ENCODE measurements at places on chromosomes 2 and 18.

- DNase-seq, result no peak
These were observed 254.0 kb upstream of the DSEL start for GRCh38 chr18:67770520-67770919.

GRCh38 chr2:23385748-23386338, 864 bp downstream of the KLHL29 start:
- DNase-seq, result no peak

DNA sequence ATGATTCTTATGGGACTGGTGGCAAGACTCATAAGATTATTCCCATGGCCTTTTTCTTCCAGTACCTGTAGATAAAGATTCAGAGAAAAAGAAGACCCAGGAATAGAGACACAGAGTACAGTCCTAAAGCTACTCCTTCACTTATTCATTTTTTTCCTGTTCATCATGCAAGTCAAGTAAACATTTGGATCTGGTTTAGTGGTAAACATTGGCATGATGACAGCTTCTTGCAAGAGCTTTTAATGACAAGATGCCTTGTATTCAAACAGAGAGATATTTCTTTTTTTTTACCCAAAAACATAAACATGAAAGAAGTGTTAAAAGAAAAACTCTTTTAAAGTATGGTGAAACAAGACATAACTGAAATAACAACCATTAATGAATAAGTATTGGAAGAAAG, 20.2 kb downstream of the CXCR2 start:
- DNase-seq, result no peak

- DNase-seq, result peak; percentile 68
These were observed 51.4 kb downstream of the KIF5C start for GRCh38 chr2:148926291-148926961.
